ENCODE measurements at places on chromosomes 3 and 15.

DNA sequence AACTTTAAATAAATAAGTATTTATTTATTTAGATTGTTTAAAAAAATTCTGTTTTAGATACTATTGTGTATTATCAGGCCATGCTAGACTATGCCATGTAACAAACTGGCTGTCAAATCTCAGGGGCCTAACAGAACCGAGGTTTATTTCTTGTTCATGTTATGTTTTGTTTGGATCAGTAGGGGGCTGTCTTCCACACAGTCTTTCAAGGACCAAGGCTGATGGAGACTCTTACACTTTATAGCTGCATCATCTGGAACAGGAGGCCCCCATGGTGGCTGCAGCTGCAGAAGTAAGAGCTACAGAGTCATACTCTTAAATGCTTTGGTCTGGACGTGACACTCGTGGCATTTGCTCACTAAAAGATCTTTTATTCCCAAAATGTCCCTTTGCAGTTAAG, 33.0 kb upstream of the ARL14 start:
- DNase-seq: no peak

DNA sequence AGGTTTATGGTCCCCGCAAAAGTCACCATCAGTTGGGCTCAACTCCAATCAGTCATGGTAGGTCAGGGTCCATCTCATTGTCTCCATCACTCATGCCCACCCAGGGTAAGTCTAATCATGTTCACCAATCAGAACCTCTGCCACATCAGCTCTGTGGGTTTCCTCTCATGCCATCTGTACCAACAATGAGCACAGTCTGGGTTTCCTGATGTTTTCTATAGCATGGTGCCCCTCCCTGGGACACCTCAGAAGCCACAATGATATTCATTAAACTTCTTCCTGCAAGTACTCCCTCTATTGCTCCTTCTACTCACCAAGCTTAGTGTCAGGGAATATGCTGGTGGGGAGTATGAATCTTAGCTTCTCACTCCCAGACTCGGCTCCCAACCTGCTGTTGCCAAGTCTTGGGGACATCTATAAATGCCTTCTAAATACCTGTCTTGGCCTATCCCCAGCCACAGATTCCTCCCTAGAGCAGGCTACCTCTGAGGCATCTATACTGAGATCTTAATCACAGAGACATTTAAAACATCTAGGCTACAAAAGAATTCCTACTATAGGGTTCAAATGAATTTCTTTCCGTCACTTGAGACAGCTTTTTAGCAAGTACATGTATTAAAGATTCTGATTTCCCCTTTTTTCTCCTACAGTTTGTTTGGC, 5.0 kb upstream of the CCR2 start:
- DNase-seq: no peak

DNA sequence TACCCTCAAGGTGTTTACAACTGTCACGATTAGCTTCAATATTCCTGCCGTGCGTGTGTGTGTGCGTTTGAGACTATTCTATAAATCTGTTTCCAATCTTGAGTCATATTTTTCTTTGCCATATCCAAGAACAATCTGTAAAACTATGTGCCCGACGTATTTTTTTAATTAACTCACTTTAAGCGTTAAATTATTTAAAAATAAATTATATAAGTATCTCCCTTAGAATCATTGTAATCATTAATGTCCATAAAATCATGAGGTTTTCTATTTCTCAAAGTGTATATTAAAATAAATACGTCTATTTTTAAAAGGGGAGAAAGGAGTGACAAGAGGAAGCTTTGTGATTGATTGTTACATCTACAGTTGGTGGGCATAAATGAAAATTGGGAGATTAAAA, 2.9 kb downstream of the SETMAR start:
- no peak for DNase-seq

GRCh38 chr3:169362301-169362700, 301.2 kb downstream of the MECOM start:
- DNase-seq: no peak

- no peak for DNase-seq
Measured at GRCh38 chr3:137926991-137927390, 83.0 kb upstream of the CLDN18 start.
